ENCODE measurements at places on chromosomes 6 and 20. TPM values are rescaled to one million over a fixed set of nuclear protein-coding genes. Genes with fewer than 3 reads are reported as not detected.

GRCh38 chr6:75694406-75694805, 54.6 kb upstream of the MYO6 start:
- no peak overlapping the region for H3K4me3 ChIP-seq
- no peak overlapping the region for H3K27ac ChIP-seq
- H3K36me3 ChIP-seq = peaks cover 40% of the 10 kb centered on the region

DNA sequence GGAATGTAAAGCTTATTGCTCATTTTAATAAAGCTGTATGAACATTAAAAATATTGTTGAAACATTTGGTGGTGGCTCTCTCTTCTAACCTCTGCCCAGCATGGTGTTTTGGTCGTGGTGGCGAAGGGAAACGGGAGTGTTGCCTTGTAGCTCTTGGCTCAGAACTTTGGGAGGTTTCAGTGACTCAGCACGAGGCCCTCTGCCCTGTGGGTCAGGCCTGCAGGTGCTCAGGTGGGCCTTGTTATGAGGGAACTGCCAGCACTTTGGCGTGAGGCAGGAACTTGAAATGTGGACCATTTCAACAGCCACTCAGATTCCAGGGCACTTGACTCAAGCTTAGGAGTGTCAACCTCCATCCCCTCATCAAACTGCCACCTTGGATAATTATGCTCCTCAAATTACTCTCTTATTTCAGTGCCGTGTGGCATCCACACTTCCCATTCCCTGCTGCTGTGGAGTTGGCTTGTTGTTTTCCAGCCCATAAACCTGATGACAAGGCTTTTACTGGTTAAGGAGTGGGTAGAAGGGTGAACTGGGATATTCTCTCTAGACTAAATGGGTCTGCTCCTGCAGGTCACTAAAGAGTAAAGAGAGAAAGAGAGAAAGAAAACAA, 36.3 kb downstream of the PRDM1 start:
- H3K4me3 ChIP-seq = no peak overlapping the region
- no peaks in the 10 kb centered on the region for H3K4me1 ChIP-seq
- DNase-seq = no peak
- H3K27ac ChIP-seq = no peak overlapping the region

GRCh38 chr6:14799928-14800327, 445.9 kb upstream of the JARID2 start:
- peaks cover 11% of the 10 kb centered on the region for H3K4me1 ChIP-seq
- no peak overlapping the region for H3K27ac ChIP-seq
- DNase-seq = peak; percentile 59
- no peaks in the 10 kb centered on the region for H3K27me3 ChIP-seq

DNA sequence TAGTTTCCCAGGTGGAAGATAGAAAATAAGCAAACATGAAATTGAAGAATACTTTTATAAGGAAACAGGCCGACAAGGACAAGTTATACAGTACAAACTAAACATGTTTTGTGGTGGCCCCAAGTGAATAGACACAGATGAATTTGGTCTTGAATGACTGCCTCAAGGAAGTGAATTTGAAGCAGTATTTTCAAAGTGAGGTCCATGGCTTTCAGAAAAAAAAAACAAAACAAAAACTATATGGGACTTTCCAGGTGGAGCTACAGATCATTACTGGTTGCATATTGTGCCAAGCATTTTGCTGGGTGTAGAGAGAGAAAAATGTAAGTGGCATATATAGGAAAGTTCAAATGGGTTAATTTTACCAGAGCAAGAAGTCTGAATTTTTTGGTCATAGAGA, 68.8 kb downstream of the CYB5R4 start:
- no peaks in the 10 kb centered on the region for H3K27me3 ChIP-seq
- no peak for DNase-seq
- H3K4me3 ChIP-seq = no peak overlapping the region
- no peaks in the 10 kb centered on the region for H3K4me1 ChIP-seq
- peaks cover 7% of the 10 kb centered on the region for H3K36me3 ChIP-seq

MAS1 gene
- total RNA-seq = under 0.01 TPM

KHDRBS2 gene
- 1.5 TPM for total RNA-seq

STMND1 gene
- 0.05 TPM for total RNA-seq

- H3K4me1 ChIP-seq = no peaks in the 10 kb centered on the region
- no peak for DNase-seq
- H3K27me3 ChIP-seq = no peaks in the 10 kb centered on the region
- no peak overlapping the region for H3K4me3 ChIP-seq
These were observed 65.6 kb downstream of the CAP2 start for GRCh38 chr6:17458966-17459365.

- no peaks in the 10 kb centered on the region for H3K36me3 ChIP-seq
- H3K27me3 ChIP-seq = no peaks in the 10 kb centered on the region
- no peak for DNase-seq
- H3K4me3 ChIP-seq = no peak overlapping the region
- no peaks in the 10 kb centered on the region for H3K4me1 ChIP-seq
- H3K27ac ChIP-seq = no peak overlapping the region
These were observed 52.8 kb upstream of the SRSF6 start for GRCh38 chr20:43404878-43405277.
